SK-N-SH (cell line): ENCODE measurements at places on chromosomes 4 and X. TPM values are rescaled to one million over a fixed set of nuclear protein-coding genes. Genes with fewer than 3 reads are reported as not detected.

The XIAP gene
- polyA plus RNA-seq: 8.0 and 9.1 TPM in 2 replicates

DNA sequence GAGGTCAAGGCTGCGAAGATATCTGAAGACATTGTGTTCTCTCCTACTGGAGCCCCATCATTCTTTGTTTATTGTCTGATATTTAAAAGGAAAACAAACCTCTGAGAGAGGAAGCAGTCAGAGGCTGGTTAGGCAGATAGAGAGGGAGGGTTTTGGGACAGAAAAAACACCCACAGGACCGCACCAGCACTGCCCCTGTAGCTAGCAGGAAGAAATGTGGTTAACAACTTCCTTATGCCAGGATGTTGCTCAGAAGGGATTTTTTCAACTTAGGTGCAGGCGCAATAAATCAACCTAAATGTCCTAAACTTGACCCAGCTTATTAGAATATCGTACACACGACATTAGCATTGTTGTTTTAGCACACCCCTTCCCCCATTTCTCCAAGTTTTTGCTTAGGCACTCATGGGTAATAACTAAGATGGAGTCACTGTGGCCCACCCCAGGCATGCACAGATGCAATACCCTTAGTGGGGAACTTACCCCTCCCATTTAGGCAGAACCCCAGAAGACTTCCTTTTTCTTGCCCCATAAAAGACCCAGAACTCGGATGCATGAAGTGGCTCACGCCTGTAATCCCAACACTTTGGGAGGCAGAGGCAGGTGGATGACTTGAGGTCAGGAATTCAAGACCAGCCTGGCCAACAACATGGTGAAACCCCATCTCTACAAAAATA is 2.8 kb upstream of the ZNF718 start:
- no peaks in the 10 kb centered on the region for H3K36me3 ChIP-seq
- H3K27me3 ChIP-seq: no peaks in the 10 kb centered on the region
- H3K4me3 ChIP-seq: no peak overlapping the region
- H3K4me1 ChIP-seq: no peaks in the 10 kb centered on the region; the same call in 1 of the 2 replicates

- DNase-seq: no peak
- H3K4me1 ChIP-seq: no peaks in the 10 kb centered on the region
- no peak overlapping the region for H3K4me3 ChIP-seq
- no peak overlapping the region for H3K27ac ChIP-seq
- H3K27me3 ChIP-seq: no peaks in the 10 kb centered on the region
- H3K36me3 ChIP-seq: no peaks in the 10 kb centered on the region
Measured at GRCh38 chr4:81722290-81722851, 250.7 kb upstream of the RASGEF1B start.

DNA sequence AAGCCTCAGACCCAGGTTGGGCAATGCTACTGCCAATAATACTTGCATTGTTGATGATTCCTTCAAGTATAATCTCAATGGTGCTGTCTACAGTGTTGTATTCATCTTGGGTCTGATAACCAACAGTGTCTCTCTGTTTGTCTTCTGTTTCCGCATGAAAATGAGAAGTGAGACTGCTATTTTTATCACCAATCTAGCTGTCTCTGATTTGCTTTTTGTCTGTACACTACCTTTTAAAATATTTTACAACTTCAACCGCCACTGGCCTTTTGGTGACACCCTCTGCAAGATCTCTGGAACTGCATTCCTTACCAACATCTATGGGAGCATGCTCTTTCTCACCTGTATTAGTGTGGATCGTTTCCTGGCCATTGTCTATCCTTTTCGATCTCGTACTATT is 7.4 kb downstream of the LPAR4 start:
- H3K4me3 ChIP-seq: no peak overlapping the region
- DNase-seq: no peak
- H3K27me3 ChIP-seq: no peaks in the 10 kb centered on the region
- no peaks in the 10 kb centered on the region for H3K36me3 ChIP-seq
- no peaks in the 10 kb centered on the region for H3K4me1 ChIP-seq

DNA sequence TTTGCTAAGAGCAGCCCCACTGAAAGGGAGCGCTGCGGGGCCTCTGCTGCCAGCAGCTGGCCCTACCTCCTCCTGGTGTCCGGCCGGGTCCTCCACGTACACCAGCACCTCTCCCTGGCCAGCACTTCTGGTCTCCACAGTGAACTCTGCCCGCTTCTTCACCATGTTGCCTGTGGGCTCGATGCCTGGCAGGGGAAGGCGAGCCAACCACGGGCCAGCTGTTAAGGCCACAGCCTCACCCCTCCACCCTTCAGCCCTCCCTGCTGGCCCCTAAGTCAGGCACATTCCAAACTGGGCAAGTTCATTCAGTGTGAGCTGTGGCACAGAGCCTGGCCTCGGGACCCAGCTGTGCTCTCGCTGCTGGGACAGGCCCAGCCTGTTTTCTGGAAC is 7.8 kb downstream of the FLNA start:
- no peak for DNase-seq
- no peak overlapping the region for H3K4me3 ChIP-seq
- no peaks in the 10 kb centered on the region for H3K27me3 ChIP-seq
- H3K27ac ChIP-seq: peak overlapping the region; percentile 98
- H3K4me1 ChIP-seq: peaks cover 17% of the 10 kb centered on the region; the same call in 1 of the 2 replicates
- peaks cover 15% of the 10 kb centered on the region for H3K36me3 ChIP-seq
